ENCODE measurements at places on chromosomes 5 and 9. TPM values are rescaled to one million over a fixed set of nuclear protein-coding genes. Genes with fewer than 3 reads are reported as not detected.

GRCh38 chr5:173845321-173845720 lies 42.8 kb upstream of the CPEB4 start:
- DNase-seq = no peak

GRCh38 chr9:37464426-37465248 lies 613 bp downstream of the ZBTB5 start:
- peak; percentile 92 for DNase-seq

DNA sequence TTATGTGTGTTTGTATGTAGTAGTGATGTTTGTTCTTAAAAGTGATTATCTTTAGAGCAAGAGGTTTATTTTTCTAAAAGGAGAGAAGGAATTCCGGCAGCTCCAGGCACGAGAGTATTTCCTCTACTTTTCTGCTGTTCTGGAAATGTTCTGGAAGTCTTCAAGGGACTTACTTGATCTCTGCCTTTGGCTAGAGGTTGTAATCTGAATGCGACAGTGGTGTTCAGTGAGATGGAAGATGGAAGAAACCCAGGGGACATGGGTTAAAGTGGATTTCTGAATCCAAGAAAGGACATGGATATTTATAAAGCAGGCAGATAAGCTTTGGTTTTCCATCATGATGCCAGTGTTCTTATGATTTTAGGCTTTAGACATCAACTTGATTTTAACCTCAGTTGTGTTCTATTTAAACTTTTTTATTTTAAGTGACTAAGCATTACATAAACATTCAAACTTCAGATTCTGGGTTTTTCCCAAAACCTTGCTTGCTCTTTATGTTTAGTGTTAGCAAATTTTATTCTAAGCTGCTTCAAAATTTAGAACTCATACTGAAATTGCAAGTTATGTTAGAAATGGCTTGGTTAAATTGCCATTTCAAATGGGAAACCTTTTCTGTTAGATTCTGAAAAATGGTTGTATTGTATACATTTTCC lies 3.6 kb downstream of the GPR21 start:
- DNase-seq = no peak

The FKTN gene
- 32.6 TPM for polyA plus RNA-seq

The APC gene
- polyA plus RNA-seq = 42.6 TPM

All from left lung (tissue), 14 donors.